Stimulated activated naive CD4-positive, alpha-beta T cell (primary cell): ENCODE measurements at places on chromosomes 7 and 10.

DNA sequence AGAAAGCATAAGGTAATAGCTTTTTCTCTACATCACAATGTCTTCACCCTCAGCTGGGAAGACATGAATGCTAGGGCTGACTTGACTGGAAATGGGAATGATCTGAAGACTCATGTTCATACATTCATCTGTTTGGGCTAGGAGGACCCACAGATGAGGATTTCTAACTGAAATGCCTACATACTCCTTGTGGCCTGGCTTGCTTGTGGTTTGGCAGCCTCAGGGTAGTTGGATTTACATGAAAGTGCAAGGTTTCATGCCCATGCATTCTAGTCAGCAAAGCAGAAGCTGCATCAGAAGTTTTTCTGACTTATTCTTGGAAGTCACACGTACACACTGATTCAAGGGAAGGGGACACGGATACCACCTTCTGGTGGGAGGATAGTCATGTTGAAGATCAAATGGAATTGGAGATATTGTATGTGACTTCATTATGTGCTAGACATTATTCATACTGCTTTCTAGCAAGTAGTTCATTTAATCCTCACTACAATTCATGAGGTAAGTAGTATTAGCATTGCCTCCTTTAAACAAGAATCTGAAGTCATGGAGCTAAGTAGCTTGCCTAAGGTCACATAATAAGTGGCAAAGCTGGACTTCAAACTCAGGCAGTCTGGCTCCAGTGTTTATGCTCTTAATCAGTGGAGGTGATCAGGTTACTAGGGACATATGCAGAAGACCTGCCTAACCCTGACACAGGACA is 957.0 kb downstream of the LRMDA start:
- no peak for DNase-seq

GRCh38 chr7:7976677-7977076 is 8.1 kb downstream of the GLCCI1 start:
- DNase-seq = no peak

DNA sequence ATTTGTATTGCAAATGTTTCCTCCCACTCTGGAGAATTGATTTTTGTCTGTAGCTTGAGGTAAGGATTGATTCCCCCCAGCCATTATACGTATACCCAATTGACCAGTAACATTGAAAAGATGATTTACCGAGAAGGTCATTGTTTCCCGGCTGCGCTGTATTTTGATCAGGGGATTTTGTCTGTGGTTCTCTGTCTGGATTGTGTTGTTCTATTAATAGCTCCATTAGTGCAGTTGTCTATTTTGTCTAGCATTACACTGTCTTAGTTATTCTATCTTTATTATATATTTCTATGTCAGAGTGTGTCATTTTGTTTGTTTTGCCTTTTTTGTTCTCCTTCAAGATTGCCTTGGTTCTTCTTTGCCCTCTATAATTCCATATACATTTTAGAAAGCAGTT is 37.7 kb downstream of the AHR start:
- DNase-seq = no peak

- no peak for DNase-seq
Observed at GRCh38 chr10:10870523-10871241, 147.0 kb upstream of the CELF2 start.

GRCh38 chr7:129797214-129797789 is 155.5 kb downstream of the UBE2H start:
- no peak for DNase-seq

- DNase-seq = no peak
Observed at GRCh38 chr7:100430493-100431285, 1.1 kb downstream of the MEPCE start.

DNA sequence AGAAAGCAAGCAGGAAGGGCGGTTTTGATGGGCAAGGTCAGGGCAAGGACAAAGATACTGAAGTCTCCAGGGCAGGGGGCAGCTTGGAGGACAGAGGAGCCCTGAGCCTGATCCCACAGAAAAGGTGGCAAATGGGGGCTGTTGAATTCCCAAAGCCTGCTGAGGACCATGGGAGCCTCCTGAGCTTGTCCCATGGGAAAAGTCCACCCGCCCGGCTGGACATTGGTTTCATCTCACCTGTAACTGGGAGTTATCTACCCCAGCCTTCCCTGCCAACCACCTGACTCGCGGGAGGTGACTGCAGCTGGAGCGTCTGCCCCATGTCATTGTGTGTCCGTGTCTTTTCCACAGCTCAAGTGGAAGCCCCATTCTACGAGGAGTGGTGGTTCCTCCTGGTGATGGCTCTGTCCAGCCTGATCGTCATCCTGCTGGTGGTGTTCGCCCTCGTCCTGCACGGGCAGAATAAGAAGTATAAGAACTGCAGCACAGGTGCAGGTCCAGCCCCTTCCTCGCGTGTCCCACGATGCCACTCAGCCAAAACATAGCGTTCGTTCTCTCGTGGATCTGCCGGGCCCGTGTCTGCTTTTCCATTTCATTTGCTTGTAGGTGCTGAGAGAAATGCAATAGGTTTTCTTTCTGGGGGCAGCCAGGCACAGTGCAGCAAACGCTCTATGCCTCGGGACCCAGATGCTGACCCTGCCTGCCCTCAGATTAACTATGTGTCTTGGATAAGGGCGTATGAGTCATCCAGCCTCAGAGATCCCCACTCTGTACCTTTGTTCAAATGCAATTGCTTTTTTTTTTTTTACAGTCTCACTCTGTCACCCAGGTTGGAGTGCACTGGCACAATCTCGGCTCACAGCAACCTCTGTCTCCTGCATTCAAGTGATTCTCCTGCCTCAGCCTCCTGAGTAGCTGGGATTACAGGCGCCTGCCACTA is 444.5 kb upstream of the FOXK1 start:
- no peak for DNase-seq

GRCh38 chr10:2981361-2981801 is 86.0 kb upstream of the PFKP start:
- DNase-seq = no peak

GRCh38 chr7:2353113-2353935 is 1.3 kb upstream of the EIF3B start:
- DNase-seq = no peak

DNA sequence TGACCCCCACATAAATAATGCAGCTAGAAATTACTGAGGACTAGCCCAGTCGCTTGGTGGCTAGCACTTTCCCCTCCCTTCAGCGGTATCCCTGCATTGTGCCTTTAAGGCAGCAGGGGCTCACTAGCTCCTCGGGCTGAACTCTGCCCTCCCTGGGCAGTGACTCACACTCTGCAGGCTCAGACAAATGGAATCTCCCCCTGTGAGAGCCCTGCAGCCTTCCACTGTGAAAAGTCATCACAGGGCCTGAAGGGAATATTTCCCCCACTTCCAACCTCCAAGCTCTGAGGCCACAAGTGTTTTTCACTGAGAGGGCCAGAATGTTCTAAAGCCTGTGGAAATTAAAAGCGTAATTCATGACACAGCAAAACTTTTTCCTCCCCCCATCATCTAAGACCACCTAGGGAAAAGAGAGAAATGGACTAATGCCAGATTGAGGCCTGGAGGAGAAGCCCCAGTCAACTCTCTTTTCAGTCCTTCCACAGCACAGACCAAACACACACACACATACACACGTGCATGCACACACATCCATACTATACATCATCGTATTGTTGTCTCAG is 93.6 kb upstream of the COL1A2 start:
- DNase-seq = no peak

- DNase-seq = no peak
Observed at GRCh38 chr7:34539003-34539402, 119.0 kb upstream of the NPSR1 start.

GRCh38 chr7:27181795-27182275 is 3.2 kb downstream of the HOXA11 start:
- DNase-seq = no peak

GRCh38 chr7:92661651-92662050 is 71.5 kb upstream of the FAM133B start:
- DNase-seq = no peak

DNA sequence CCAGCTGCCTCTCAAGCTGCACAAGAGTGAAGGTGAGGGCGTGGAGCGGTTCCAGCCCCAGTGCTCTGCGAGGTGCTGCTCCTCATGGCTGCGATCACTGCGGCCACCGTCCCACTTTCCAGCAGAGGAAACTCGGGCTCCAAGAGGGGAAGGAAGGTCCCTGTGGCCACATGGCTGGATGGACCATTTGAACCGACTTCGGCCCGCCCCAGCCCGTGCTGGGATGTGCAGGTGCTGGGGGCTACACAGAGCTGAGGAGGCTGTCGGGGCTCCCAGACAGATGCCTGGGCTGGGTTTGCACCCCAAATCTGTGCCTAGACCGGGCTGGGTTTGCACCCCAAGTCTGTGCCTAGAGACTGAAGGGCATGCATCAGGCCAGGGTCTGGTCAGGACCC is 186.6 kb downstream of the DNAJB6 start:
- DNase-seq = no peak

DNA sequence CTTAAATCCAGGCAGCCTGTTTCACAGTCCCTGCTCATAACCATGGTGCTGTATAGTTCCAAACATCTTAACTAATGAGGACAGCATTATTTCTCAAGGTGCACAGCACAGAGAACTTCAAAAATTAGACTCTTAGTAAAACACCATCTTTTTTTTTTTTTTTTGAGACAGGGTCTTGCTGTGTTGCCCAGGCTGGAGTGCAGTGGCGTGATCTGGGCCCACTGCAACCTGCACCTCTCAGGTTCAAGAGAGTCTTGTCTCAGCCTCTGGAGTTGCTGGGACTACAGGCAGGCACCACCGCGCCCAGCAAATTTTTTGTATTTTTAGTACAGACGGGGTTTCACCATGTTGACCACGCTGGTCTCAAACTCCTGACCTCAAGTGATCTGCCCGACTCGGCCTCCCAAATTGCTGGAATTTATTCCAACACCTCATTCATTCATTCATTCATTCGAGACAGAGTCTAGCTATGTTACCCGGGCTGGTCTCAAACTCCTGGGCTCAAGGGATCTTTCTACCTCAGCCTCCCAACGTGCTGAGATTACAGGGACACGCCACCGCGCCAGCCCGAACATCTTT is 507 bp upstream of the TMEM254 start:
- DNase-seq = no peak
